ENCODE measurements at places on chromosomes 1 and 21. TPM values are rescaled to one million over a fixed set of nuclear protein-coding genes. Genes with fewer than 3 reads are reported as not detected.

The OR10Z1 gene
- total RNA-seq: not detected

The UBASH3A gene
- not detected for total RNA-seq

The HEYL gene
- total RNA-seq: 10.9 TPM

The CFAP107 gene
- not detected for total RNA-seq

The IL22RA1 gene
- 4.7 TPM for total RNA-seq

The ZNF691 gene
- total RNA-seq: 13.2 TPM
